ENCODE measurements at places on chromosomes 5 and 9. TPM values are rescaled to one million over a fixed set of nuclear protein-coding genes. Genes with fewer than 3 reads are reported as not detected.

GRCh38 chr9:124295159-124295794, 37.5 kb downstream of the NEK6 start:
- peak; percentile 60 for DNase-seq

GRCh38 chr9:38682713-38683112, 37.2 kb downstream of the FAM240B start:
- DNase-seq, result no peak

DNA sequence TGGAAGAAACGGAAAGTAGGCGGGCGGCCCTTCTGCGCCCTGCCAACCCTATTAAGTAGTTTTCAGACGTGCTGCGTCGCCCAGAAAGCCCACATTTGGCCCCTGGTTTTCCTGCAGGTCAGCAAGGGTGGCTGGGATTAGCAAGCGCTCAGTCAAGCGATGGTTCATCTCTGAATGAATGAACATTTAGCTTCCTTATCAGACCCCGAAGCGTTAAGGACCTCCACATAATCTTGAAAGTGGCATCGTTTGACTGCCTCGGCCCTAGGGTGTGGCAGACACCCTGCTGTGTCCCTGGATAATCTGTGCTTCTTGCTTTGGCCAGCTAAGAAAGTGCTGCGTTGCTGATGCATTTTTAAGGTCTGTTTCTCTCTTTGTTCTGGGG, 684 bp downstream of the TOR1B start:
- no peak for DNase-seq

- no peak for DNase-seq
These were observed 40.9 kb upstream of the PWWP2A start for GRCh38 chr5:160159991-160160792.

GRCh38 chr5:42963412-42963811, 76.7 kb downstream of the ANXA2R start:
- DNase-seq, result no peak

DNA sequence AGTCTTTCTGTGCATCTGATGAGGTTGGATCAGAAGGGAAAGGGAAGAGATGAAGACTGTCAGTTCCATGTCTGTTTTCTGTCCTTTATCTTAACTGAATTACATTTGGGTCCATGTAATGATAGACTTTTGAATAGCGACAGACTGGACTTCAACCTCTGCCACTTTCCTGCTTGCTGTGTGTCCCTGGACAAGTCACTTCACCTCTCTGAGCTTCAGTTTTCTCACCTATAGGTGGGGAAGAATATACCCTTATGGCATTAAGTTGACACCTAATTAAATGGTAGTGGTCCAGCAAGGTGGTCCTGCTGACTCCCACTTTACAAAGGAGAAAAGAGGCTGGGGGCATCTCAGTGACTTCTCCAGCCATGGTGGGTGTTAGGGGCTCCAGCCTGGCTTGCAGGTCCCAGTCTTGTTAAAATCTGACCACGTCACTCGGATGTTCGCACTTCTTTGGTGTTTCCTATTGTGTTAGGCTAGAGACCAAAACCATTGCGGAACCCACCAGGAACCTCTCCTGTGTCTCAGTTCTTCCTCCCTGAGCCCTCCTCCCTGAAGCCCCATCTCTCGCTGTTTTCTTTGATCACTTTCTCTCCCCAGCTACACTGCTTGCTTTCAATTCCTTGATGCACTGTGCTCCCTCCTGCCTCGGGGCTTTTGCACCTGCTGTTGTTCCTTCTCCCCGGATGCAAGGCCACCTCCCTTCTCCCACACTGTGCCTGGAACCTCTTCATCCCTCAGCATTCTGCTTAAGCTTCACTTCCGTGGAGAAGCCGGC, 256.5 kb downstream of the NSG2 start:
- DNase-seq, result no peak

The SOX30 gene
- polyA plus RNA-seq, result 0.60 TPM

All from left renal pelvis (tissue), 4 donors.